T-helper 2 cell (primary cell): ENCODE measurements at places on chromosomes 7 and 10.

GRCh38 chr10:121339114-121339513, 259.1 kb downstream of the FGFR2 start:
- no peak for DNase-seq

DNA sequence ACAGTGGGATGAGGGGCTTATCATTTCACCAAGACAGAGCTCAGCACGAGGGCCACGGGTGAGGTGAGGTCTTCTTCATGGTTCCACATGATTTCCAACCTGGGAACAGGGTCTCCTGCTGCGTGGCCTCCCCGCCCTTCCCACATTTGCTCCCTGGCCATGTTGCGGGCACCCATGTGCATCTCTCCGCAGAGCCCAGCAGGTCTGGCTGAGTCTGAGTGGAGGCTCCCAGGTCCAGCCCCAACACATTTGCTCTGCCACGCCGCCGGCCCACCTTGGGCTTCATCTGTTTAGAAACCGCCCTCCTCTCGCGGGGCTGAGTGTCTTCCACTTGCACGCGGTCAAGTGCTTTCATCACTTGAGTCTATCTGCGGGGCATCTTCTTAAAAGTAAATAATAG, 14.8 kb upstream of the PRKAR1B start:
- no peak for DNase-seq

- DNase-seq, result no peak
Measured at GRCh38 chr7:16060502-16060901, 360.8 kb downstream of the CRPPA start.

GRCh38 chr7:107951896-107952295, 51.1 kb downstream of the LAMB1 start:
- no peak for DNase-seq

- no peak for DNase-seq
Measured at GRCh38 chr7:120944826-120945562, 5.6 kb upstream of the ING3 start.

- no peak for DNase-seq
Measured at GRCh38 chr10:97169911-97170693, 15.7 kb downstream of the SLIT1 start.

DNA sequence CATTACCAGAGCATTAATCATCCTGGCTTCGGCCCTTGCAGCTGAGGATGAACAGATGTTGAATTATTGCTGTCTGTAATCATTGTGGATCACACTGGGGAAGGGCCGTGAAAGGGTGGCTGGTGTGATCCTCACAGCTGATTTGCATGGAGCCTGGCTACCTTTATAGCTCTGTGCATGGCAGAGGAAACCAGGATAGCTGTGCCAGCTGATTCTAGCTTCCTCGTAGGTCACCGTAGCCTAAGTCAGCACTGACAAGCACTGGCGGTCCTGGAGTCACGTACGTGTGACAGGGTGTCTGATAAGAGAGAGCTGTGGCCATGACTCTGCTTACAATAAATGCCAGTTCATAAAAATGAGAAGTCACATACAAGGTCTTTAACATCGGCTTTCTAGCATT, 76.5 kb downstream of the INSYN2A start:
- DNase-seq, result no peak

- no peak for DNase-seq
Measured at GRCh38 chr10:70906031-70906783, 17.8 kb upstream of the PCBD1 start.

GRCh38 chr7:148650232-148650858, 48.4 kb upstream of the CUL1 start:
- no peak for DNase-seq

GRCh38 chr7:71511361-71511807, 379.4 kb downstream of the GALNT17 start:
- no peak for DNase-seq

DNA sequence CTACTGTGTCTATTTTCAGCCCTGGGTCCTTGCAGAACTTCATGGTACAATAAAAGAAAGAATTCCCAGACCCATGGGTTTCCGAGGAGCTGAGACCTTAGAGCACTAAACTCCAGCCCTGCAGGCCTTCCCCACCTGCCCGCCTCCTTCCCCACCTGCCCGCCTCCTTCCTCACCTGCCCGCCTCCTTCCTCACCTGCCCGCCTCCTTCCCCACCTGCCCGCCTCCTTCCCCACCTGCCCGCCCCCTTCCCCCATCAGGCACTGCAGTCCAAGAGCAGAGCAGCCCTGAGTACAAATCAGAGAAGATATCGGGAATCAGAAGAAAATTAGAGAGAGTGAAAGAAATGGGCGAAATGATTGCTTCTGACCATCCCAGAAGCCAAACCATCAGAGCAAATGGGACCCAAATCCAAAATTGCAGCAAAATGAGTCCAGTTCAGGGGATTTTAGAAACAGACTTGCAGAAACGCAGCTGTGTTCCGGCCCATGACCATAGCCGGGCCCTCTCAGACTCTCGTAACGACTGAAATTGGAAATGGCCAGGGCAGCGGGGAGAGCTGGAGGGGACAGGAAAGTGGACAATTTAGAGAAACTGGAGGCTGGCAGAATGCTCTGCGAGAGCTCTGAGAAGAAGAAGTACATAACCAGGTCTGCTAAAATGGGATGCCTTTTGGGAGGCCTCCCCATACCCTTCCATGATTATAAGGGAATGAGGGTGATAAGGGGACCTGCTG, 568.4 kb downstream of the TCERG1L start:
- no peak for DNase-seq

DNA sequence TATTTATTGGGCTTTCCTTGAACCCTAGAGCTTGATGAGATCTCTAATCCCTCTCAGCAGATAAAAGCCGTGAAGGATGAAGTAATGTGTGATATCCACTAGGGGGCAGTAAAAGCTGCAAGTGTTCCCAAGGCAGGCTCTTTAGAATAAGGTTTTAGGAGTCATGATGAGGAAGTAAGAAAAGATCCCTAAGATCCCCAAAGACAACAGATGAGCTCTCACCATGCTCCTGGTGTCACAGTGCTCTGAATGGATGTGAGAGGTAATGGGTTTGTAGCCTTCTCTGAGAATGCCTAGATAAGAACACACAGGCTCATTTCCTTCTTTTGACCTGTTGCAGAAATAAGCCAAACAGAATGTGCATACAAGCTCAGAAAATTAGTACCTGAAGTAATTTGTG, 70.4 kb upstream of the ITPRID1 start:
- no peak for DNase-seq

GRCh38 chr7:130127821-130128317, 57.5 kb downstream of the KLHDC10 start:
- DNase-seq, result no peak

DNA sequence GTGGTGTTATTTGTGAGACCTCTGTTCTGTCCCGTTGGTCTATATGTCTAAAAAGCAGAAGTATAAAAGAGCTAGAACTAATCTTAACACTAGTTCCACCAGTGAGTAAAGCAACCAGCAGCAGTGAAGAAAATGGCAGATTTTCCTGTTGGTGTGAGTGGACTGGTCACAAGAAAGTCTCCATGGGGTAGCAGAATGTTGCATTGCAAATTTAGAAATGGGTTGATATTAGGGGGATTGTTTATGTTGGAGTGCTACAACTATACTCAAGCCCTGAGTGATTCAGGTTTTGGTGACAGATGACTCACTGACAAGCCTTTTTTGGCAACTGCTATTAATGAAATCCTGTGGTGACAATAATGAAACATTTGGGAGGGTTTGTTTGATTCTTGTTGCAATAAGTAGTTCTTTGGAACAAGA, 5.6 kb downstream of the AVL9 start:
- peak; percentile 21 for DNase-seq

DNA sequence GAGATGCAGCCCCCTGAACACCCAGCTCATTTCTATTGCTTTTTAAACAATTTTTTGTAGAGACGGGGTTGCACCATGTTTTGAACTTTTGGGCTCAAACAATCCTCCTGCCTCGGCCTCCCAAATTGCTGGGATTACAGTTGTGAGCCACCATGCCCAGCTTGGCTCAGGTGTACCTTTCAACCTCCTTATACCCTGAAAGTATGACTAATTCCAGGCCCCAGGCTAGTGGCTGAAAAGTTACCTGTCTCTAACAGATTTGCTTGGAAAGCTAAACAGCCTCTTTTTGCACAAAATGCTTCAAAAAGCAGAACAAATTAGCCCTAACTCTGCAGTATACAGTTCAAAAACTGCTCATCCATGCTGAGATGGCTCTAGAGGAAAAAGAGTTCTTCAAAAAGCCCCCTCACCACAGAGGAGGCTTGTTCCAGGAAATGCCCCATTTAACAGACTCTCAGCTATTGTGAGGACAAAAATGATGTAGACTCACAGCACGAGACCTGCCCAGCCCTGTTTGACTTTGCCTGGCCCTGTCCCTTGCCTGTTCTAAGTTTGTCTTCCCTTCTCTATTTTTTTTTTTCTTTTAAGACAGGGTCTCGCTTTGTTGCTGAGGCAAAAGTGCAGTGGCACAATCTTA, 13.4 kb upstream of the AP1S1 start:
- DNase-seq, result no peak

DNA sequence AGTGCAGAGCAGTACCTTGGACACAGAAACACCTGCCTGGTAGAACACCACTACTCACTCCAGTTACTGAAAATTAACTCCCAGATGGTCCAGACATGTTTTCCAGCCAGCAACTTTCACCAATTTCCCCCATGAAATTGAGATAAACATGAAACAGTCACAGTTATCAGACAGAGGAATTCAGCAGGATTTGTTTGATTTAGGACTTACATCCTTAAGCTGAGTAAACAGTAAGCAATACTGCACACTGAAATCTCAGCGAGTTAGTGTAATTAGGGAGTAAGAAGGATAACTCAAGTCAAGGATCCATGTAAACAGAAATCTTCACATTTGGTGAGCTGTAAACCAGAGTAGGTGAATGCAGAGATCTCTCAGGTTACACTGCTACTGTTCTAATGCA, 353.5 kb downstream of the ELMO1 start:
- no peak for DNase-seq

- no peak for DNase-seq
Measured at GRCh38 chr10:81831060-81831459, 43.9 kb upstream of the NRG3 start.

- DNase-seq, result no peak
Measured at GRCh38 chr10:78815702-78816334, 252.9 kb upstream of the ZMIZ1 start.

- DNase-seq, result no peak
Measured at GRCh38 chr10:22581461-22581860, 132.9 kb downstream of the PIP4K2A start.

DNA sequence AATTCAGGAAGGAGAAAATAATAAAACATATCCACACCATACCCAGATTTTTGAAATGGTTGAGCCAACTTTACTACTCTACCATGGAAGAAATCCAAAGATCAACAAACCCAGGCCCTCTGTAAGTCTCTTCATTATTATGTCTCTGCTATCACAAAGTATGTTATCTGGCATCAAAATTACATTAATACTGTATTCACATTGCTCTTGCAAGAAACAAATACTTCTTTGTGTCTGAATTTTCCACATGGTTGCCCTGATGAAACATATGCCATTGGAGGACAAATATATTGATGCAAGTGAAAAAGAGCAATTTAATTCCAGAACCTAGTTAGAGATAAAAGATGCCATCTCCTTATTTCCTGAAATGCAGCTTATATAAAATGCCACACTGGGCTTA, 204.0 kb downstream of the FZD1 start:
- no peak for DNase-seq

GRCh38 chr10:130932326-130933007, 379.1 kb downstream of the TCERG1L start:
- DNase-seq, result no peak

DNA sequence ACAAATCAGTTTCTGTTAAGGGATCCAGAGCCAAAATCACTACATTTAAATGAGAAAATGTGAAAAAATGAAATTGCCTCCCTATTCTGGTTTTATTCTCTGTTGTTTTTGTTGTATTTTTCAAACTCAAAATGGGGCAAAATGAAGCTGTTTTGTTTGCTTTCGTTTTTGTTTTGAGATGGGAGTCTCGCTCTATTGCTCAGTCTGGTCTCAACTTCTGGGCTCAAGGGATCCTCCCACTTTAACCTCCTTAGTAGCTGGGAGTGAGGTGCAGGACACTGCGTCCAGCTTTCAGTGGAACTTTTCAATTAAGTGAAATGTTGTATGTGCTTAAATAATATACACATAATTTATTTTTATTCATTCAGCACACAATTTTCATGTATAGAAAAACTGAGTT, 205.0 kb downstream of the SORCS1 start:
- no peak for DNase-seq

- no peak for DNase-seq
Measured at GRCh38 chr10:61842755-61843497, 58.6 kb upstream of the ARID5B start.

DNA sequence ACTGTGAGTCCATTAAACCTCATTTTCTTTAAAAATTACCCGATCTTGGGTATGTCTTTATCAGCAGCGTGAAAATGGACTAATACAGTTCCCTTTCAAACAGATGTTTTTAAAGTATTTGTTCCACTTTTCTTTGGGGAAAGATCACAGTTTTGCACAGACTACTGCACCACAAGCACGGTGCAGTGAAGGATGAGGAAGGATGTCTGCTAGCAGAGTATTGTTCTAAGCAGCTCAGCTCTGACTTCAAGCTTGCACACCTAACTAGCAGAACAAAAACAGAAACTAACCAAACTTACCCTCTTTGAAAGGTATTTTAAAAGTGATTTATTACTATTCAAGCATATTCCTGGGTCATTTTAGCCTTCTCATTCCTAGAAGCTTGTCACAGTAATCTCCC, 20.0 kb downstream of the THNSL1 start:
- DNase-seq, result no peak

DNA sequence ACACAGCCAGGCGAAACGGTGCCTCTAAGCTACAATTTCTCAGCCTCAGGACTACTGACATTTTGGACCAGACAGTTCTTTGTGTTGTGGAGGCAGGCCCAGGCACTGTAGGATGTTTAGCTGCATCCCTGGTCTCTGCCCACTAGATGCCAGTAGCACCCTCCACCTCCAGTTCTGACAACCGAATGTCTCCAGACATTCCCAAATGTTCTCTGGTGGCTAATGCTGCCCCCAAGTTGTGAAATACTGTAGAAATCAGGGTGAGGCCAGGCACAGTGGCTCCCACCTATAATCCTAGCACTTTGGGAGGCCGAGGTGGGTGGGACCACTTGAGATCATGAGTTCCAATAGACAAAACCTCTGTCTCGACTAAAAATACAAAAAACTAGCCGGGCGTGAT, 18.2 kb downstream of the HNRNPF start:
- peak; percentile 35 for DNase-seq

DNA sequence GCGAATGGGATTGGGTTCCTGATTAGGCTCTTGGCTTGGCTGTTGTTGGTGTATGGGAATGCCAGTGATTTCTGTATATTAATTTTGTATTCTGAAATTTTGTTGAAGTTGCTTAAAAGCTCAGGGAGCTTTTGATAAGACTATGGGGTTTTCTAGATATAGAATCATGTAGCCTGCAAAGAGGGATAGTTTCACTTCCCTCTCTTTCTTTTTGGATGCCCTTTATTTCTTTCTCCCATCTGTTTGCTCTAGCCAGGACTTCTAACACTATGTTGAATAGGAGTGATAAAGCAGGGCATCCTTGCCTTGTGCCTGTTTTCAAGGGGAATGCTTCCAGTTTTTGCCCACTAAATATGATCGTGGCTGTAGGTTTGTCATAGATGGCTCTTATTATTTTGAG, 40.4 kb upstream of the MPP7 start:
- DNase-seq, result no peak

- DNase-seq, result no peak
Measured at GRCh38 chr10:9577746-9578145, 1439.9 kb upstream of the CELF2 start.
